NB4 (cell line): ENCODE measurements at places on chromosomes 3 and 15.

DNA sequence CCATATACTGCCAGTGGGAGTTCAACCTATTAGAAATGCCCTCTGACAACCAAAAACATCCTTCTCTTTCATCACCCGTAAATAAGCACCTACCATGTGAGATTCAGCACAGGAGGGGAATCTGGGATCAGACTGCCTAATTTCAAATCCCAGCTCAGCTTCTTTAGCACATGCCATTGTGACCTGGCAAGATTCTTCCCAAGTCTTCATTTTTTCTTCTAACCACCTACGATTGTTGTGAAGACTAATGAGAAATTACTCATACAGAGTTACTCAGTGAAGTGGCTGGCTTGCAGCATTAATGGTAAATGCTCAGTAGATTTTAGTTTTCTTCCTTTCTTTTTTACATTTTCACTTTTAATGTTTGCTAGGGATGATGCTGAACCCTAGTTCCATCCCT is 176.7 kb downstream of the PDZRN3 start:
- no peak for DNase-seq

- peak; percentile 93 for DNase-seq
Measured at GRCh38 chr3:129576514-129577352, 29.7 kb downstream of the PLXND1 start.

- DNase-seq = no peak
Measured at GRCh38 chr3:173410849-173411248, 13.3 kb downstream of the NLGN1 start.

- peak; percentile 74 for DNase-seq
Measured at GRCh38 chr15:34514251-34514670, 69.2 kb downstream of the GOLGA8B start.

- DNase-seq = no peak
Measured at GRCh38 chr3:187403768-187404288, 35.6 kb downstream of the RTP4 start.

- DNase-seq = no peak
Measured at GRCh38 chr3:189613122-189613521, 18.1 kb upstream of the TP63 start.

DNA sequence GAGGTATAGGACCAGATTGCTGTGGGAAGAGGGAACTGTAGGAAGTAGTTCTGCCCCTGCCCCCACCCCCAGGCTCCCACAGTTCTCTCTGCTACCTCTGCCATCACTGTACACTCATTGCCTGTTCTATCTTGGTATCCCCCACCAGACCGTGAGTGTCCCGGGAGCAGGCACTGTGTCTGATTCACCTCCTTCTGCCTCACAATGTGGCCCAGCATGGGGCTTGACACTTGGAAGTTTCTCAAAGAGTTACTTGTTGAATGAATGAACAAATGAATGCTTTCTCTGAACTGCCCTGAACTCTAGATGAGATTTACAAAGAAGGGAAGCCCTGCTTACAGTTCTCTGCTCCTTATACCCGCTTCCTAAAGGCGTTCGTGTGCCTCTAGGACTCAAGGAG is 27.1 kb upstream of the PIK3CB start:
- peak; percentile 16 for DNase-seq

DNA sequence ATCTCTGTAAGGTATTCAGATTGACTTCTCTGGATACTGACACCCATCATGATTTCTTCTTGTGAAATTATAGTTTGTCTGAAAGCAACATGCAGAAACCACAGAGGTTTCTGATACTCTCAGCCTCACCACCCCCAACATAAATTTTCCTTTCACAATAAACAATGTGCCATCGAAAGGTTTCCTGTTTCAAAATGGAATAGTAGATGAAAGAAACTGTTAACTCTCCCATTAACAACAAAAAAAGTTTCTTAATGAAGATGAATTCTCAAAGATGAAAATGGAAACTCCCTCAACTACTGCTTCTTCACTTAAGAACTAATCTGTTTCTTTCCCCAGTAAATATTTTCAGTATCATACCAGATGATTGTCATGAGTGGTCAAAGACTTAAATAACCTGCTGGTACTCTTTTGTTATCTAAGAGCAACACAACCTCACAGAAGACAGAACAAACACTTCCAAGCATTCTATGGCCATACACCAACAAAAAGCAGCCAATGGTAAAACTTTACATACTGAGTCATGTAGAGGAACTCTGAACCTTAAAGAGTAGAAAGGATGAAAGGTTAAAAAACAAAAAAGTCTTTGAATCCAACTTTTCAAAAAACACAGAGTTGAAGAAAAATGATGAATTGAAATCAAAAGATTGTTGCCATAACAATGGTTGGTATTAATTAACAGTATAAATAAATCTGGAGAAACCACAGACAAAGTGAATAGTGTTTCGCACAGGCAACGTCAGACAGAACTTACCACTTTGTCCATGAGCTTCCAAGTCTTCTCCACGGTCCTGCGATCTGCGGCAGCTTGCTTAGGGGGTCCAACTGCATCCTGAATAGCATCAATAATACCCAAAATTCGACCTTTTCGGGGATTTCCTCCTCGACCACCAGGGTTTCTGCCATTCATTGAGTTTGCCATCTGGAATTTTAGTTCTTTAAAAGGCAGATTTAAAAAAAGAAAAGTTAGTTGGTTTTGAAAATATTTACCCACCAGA is 1.9 kb downstream of the CBLB start:
- no peak for DNase-seq
